NCI-H1105 (cell line): ENCODE measurements at places on chromosomes 1 and 21.

- no peak for DNase-seq
Measured at GRCh38 chr1:156945881-156946661, 25.6 kb downstream of the LRRC71 start.

DNA sequence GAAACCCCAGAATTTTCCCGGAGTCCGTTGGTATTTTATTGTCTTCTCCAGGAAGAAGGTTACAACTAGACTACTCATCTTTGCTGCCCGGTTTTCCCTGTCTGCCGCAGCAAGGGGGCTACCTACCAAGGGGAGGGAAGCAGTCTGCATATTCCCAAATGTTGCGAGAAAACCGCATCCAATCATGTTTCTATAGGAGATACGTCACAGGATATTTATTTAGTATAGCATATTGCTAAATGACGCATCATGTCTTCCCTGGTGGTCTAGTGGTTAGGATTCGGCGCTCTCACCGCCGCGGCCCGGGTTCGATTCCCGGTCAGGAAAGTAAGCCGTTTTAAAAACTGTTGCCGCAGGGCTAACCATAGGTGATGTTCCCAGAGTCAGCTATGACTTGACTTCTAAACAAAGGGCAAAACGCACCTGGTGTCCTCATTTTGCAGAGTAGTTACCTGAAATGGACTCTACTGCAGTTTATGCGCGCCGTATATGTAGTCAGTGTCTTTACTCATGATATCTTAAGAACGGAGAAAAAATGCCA, 15.2 kb upstream of the ZNF692 start:
- DNase-seq = peak; percentile 79

DNA sequence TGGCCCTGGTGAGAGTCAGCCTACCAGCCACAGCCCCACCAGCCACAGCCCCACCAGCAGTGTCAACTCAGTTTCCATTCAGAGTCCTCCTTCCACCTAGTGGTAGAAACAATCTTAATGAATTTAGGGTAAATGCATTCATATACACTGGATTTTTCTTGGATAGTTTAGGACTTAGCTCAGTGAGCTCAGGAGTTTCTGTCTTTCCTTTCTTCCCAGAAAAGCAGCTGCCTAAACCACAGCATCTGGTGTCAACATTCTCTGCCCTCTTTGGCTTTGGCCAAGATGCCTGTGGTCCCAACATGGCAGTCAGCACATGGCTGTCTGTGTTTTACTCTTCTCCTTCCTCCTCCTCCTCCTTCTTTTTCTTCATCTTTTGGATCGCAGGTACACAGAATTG, 94.0 kb downstream of the CLIC6 start:
- no peak for DNase-seq

DNA sequence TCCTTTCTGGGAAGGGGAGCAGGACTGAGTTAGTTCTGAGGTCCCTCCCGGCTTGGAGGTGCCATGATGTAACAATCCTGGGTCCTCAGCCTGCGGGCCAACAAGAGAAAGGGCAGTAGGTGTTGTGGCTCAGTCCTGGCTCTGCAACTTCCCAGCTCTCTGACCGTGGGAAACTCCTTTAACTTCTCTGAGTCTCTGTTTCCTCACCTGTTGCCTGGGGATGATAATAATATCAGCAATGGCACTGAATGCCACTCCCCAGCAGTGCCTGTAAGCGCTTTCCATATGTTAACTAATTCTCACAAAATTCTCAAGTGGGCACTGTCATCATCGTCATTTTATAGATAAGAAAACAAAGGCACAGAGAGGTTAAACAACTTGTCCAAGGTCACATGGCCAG, 2.3 kb downstream of the PADI3 start:
- DNase-seq = no peak

DNA sequence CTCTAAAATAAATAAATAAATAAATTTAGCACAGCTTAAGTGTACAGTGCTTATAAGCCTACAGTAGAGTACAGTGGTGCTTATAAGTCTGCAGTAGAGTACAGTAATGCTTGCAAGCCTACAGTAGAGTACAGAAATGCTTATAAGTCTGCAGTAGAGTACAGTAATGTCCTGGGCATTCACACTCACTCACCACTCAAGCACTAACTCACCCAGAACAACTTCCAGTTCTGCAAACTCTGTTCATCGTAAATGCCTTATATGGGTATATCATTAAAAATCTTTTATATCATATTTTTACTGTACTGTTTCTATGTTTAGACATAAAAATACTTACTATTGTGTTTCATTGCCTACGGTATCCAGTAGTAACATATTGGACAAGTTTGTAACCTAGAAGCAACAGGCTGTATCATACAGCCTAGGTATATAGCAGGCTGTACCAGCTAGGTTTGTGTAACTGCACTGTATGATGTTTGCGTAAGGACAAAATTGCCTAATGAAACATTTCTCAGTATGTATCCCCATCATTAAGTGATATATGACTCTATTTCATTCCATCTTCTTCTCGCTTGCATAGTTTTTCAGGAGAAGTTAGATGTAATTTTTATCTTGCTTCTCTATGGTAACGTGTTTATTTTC, 14.0 kb upstream of the S100B start:
- no peak for DNase-seq

DNA sequence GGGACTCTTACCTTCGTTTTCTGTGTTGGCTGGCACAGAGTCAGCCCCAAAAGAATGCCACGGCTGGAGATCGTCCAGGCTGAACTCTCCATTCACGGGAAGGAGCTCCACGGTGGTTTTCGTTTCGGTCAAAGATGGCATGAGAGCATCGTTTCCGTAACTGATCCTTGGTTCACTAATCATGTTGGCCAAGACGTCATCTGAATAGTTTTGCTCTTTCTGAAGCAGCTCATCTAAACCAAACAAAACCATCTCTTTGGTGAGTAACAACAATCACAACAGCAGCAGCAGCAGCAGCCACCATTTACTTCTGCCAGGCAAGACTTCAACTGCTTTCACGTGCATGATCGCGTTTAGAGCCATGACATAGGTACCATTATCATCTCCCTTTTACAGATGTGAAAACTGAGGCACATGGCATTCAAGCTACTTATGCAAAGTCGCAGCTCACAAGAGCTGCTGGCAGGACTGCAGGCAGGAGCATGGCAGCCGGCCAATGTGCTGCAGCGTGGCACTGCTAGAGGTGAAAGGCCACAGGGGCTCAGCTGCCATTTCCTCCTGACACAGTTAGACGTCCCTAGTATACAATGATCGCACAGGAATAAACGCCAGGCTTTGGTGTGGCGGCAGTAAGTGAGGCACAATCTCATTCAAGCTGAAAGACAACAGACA, 177.1 kb downstream of the GABPA start:
- DNase-seq = no peak

- DNase-seq = no peak
Measured at GRCh38 chr21:33657124-33657820, 15.0 kb downstream of the ITSN1 start.

DNA sequence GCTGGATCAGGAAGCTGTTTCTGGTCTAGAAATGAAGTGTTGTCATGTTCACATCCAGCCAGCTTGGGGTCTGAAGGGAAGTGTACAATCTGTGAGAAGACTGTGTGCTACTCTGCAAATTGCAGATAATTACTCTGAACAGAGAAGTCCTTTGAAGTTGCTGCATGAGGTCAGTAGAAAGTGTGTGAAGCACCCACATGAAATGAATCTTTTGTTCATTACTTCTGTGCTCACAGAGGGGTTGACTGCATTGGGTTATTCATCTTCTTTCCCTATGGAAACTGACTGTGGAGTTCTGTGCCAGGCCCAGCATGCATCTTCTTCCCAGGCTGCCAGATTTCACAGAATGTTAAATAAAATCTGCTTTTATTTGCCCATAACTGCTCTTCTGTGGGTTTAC, 47.1 kb downstream of the CTH start:
- DNase-seq = no peak

GRCh38 chr1:29485096-29485925, 249.0 kb downstream of the PTPRU start:
- DNase-seq = no peak

DNA sequence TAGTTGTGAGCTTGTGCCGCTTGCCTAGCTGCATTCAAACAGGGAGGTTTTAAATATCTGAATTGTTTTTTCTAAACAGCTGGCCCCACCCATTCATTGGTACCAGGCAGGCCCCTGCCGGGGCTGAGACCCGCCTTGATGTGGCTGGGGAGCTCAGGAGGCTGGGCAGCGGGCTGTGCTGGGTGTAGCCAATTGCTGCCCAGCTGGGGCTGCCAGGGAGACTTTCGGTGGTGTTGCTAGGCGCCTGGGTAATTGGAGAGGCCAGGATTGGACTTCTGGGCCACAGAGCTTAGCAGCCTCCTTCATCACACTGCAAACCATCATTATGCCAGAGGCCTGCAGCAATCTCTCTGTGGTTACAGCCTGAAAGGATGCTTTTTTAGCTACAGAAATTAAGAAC, 12.2 kb downstream of the RHBDL2 start:
- DNase-seq = peak; percentile 3

DNA sequence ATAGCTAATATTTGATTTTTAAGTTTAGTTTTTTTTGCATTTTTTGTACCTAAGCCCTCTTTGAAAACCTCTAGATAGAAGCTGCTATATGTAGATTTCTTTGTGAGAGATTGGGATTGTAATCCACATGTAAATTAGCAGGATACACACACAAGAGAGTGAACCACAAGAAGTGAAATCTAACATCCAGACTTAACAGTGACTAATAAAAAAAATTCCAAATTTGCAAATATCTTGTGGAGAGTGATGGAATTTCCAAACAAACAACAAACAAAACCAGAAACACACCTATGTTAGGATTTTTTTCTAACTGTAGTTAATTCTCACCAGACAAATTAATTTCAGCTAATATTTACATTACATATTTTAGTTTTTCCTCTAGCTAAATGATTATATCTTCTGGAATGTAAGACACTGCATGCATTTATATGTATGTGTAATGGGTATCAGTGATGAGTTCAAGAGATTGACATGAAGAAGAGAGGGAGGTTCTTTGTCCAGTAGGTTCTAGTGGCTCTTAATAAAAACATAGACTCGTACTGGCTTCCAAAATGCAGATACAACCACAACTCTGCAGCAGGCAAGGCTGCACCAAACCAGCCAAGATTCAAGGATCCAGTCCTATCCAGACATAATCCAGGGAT, 12.8 kb downstream of the CLDN17 start:
- no peak for DNase-seq

- no peak for DNase-seq
Measured at GRCh38 chr1:151222130-151222529, 23.8 kb downstream of the PIP5K1A start.

GRCh38 chr1:157166590-157166989, 28.4 kb upstream of the ETV3 start:
- DNase-seq = no peak
